ENCODE measurements at places on chromosomes 1 and 21.

DNA sequence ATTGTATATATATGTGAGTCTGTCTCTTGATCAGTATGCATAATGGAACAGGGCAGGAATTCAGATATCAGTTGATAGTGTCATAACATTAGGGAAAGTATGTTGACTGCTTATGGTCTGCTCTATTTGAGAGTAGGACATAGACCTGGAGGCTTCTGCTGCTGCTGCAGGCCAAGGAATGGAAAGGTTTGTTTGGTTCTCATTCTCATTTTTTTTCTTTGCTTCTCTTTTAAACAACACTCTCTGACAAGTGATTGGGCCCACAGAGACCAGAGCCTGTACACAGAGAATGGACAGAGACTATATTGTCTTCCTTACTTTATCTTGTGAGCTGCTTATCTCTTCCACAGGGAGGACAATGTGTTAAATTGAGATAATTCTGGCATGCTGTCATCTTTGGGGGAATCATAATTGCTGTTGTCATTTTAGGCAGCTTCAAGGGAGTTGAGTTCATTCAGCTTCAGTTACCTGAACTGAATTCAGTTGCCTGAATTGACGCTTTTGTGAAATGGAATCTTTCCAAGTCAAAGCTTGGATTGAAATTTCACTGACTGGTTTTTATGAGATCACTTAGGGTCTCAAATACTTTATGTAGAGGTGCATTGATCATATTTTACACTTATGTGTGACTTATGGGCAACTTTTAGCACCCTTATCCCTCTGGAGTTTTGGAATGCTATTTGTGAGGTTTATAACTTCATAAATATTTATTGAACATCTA, 16.9 kb downstream of the CAP1 start:
- DNase-seq, result no peak

GRCh38 chr1:1407636-1408318, 684 bp upstream of the MRPL20 start:
- no peak for DNase-seq

DNA sequence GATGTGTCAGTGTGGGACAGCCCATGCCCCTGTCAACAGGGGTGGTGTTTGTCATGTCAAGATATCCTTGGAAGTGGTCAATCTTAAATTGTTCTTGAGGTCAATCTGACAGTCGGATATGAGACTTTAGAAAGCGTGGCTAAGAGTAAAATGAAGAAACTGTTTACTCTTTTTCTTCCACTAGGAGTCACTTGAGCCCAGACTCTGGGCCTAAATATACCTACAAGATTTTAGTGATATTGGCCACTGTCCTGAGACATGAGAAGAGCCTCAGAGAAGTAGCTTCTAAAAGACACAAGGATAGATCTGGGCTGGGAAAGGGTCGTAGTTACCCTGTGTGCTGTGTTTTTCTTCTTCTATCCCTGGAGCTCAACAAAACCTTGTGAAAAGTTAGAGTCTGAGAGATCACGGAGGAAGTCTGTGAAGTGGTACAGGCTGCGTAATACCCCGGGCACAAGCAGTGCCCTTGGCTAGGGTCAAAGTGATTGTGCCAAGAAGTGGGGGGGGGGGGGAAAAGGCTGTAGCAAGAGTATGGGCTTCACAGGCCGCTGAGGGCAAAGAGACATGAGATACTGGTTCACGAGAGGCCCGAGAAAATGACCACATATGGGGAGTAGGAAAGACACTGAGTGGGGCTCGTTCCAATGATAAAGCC, 355.2 kb upstream of the GREM2 start:
- peak; percentile 21 for DNase-seq

DNA sequence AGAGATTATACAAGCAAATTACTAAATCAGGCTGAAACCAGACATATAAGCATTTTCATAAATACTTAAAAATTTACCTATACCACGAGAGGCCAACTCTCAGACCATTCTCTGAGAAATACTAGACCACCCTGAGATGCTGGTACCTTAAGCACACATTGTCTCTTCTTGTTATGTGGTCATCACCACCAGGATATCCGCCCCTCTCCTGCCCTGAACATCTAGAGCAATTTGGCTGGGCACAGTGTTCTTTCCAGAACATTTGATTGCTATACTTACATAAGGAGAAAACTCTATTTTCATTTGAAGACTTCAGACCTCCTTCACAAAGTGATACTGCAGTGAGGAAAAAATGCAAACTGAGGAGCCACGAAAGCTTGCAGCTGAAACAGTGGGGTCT, 36.2 kb upstream of the DUSP10 start:
- DNase-seq, result no peak

DNA sequence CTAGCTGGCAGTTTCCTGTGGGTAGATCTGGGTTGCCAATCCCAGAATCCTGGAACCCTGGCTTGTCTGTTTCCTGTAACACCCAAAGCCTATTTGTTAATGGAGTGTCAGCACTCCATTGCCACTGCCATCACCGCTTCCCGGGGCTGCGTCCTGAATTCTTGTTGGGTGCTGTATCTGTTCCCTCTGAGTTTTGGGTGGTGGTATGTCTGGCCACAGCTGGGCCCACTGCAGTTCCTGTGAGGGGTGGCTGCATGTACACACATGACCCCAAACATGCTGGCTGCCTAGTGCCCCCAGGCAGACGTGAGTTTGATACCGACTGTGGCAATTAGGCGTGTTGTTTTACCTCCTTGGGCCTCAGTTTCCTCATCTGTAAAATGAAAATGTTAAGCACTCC, 29.3 kb downstream of the NAV1 start:
- no peak for DNase-seq

GRCh38 chr1:148353461-148354283, 129.4 kb downstream of the PPIAL4G start:
- DNase-seq, result no peak

- no peak for DNase-seq
These were observed 26.8 kb upstream of the TARBP1 start for GRCh38 chr1:234505769-234506102.

DNA sequence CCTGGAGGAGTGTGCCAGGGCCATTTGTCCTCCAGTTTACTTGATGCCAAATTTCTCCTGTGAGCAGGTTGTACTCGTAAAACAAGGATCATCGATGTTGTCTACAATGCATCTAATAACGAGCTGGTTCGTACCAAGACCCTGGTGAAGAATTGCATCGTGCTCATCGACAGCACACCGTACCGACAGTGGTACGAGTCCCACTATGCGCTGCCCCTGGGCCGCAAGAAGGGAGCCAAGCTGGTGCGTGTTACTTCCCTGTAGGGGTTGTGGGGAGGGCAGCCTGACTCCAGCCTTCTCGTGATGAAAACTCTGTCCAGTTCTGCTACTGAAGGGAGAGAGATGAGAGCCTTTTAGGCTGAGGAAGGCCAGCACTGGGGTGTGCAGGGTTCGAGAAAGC, 2.2 kb downstream of the RPS8 start:
- DNase-seq, result no peak

DNA sequence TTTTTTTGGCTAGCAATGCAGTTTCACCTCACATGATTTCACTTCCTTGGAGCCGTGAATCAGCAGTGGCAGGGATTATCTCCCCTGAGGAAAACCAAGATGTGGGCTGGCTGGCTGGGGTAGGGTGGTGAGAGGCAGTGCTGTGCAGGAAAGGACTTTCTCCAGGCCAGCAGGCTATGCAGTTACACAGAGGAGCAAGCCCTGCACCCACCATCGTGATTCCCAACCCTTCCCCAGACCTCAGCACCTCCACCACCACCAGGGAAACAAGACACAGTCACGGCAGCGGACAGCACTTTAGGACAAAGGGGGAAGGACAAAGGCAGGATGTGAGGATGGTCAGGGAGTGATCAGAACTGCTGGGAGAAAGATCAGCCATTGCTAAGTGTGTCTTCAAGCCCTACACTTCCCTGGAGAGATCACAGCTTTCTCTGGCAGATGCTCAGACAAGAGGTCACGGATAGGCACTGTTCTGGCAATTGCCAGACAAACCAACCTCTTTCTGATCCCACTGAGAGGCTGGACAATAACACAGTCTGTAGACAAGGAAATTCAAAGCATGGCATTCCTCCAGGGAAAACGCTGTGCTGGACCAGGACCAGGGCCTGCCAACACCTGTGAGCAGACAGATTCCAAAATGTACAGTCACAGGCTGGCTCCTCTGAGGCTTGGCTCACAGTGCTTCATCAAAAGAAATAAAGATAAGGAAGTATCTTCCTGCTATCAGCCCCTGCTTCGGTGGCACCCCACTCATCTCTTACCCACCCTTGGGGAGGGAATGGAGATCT, 509.4 kb downstream of the SMYD3 start:
- DNase-seq, result no peak

DNA sequence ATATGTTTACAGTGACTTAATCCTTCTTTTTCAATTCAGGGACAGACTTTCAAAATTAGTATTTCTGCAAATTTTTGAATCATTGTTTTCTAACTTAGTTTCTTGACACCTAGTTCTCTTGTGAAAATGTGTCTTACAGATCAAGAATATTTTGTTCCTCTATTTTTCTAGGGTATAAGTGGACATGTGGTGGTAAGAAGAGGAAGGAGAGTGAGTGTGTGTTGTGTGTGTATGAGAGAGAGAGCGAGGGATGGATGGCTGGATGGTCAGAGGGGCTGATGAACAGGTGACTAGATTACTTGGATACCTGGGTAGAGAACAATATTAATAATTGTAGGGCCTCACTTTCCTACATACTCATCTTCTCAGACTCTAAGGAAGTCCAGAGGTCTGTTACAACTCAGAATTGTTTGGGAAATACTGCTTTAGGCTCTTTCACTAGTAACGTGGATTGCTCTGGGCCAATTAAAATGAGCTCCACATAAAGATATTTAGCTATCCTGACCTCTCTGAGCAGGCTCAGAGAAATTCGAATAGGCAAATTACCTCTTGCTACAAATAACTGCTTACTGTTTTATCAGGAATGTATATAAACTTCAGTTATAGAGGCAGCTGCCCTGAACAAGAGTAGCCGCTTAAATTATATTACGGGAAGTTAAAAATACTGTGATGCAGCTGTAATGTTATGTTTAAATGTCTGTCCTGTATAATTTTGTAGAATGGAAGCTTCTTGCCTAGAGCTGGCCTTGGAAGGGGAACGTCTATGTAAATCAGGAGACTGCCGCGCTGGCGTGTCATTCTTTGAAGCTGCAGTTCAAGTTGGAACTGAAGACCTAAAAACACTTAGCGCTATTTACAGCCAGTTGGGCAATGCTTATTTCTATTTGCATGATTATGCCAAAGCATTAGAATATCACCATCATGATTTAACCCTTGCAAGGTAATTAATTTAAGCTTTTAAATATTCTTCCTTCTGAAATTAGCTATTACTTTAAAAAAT, 19.7 kb downstream of the GPSM2 start:
- no peak for DNase-seq

DNA sequence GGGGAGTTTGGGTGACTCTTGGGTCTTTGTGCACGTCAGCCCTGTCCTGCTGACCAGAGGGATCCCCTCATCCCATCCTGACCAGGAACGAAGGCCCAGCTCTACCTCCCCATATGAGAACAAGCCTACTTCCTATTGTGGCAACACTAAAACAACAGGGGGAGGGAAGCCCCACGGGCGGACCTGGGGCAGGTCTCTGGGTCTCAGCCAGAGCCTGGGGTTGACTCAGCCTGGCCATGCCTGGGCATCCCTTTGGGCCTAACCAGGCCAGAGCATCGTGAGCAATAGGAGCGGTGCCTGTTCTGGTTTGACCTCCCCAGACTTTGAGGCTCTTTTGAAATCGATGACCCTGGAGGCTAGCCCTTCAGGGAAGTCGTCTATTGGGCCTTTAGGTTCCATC, 16.8 kb downstream of the RPS6KA1 start:
- DNase-seq, result no peak

DNA sequence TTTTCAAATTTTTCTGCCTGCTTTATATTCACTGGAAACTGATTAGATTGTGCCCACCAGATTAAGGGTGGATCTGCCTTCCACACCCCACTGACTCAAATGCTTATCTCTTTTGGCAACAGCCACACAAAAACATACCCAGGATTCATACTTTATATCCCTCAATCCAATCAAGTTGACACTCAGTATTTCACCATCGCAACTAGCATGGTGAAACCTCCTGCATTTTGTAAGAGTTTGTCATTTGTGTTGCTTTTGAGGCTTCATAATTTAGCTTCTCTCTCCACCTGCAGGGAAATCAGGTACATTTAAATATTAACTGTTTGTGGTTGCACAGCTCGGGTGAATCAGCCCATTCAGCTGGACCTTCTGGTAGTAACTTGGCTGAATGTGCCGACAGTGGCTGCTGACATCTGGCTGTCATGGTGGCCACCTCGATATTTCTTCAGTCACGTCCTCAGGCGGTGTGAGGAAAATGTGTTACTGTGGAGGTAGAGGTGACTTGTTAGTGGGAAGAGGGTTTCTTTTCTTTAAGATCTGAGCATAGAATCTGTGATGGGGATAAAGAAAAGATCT, 224.0 kb downstream of the PTBP2 start:
- no peak for DNase-seq

DNA sequence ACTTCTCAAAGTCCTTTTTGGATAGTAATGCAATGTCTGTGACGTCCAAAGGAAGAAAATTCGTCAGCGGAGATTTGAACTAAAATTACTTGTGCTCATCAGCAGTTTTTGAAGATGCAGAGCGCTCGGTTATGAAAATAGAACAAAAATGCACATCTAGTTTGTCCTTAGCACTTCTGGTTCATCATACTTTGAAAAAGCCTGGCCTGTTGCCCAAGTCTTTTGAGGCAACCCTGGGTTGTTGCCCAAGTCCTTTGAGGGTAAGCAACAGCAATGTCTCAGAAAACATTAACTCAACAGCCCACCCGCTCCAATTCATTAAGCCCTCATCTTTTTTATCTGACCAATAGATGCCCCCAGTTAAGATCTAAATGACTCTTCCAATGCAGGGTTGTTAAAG, 91.9 kb downstream of the HUNK start:
- DNase-seq, result no peak

- DNase-seq, result peak; percentile 28
These were observed 24.3 kb downstream of the UBE2Q1 start for GRCh38 chr1:154533952-154534844.

DNA sequence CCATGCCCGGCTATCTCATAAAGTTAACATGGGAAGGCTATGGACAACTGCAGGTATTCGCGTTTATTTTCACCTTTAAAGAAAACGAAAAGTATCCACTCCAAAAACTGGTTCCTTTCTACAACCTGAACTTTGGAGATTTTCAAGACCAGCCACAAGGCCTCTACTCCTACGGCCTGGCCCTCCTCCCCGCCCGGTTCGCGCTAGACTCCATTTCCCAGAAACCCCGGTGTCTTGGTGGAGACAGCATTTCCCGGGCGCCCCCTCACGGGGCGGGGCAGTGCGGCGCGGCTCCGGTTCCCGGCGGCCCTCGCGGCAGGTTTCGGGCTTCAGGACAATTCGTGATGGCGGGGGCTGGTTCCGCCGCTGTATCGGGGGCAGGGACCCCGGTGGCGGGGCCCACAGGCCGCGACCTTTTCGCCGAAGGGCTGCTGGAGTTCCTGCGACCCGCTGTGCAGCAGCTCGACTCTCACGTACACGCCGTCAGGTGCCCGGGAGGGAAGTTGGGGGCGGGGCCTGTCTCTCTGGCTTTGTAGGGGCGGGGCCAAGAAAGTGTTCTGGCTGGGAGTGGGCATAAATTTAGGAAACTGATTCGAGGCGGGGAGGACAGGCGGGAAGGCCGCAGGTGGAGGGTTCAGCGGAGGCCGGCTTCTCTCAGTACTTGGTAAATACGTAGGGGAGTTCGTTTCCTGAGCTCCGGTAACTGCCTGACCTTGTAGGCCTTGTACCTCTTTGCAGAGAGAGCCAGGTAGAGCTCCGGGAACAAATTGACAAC, at the start of gene SNAPIN:
SNAPIN (plus strand) TSS at position 304 of the 775 bp plus-strand sequence; CDS start at position 345, 41 bp downstream.
- peak; percentile 95 for DNase-seq

GRCh38 chr1:156162430-156163037, 9.1 kb downstream of the SEMA4A start:
- DNase-seq, result no peak

- DNase-seq, result no peak
These were observed 100.3 kb downstream of the SCCPDH start for GRCh38 chr1:246824541-246824940.

- DNase-seq, result no peak
These were observed 44.1 kb downstream of the SLC5A9 start for GRCh38 chr1:48266576-48266975.
